ENCODE measurements at places on chromosomes 12 and 14.
A peak's percentile ranks its signal among the peaks of the same experiment; 100 is the strongest.

GRCh38 chr14:99432485-99432884 is 48.2 kb downstream of the SETD3 start:
- no peak for DNase-seq

GRCh38 chr14:30623412-30624131 is 1.5 kb downstream of the SCFD1 start:
- DNase-seq, result no peak

DNA sequence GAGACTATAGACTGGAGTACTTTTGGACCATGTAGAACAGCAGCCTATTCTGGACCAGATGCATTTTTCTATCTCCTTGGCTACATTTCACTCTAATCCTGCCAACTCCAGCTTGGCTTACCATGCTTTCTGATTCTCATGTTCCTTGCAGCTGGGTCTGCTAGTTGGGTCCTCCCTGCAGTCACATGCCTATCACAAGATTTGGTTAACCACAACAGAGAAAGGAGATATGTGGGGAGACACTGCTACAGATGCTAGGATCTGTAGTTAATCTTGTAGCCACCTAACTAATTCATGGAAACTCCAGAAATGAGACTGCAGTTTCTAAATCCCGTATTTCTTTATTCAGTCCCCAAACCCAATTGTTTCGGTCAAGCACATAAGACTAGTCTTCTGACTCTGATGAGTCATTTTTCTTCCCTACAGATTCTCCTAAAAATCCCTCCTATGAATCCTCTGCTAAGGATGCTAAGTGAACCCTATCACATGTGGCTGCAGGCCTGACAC is 410.6 kb downstream of the DAD1 start:
- DNase-seq, result no peak

- DNase-seq, result no peak
Measured at GRCh38 chr14:59776468-59776867, 94.1 kb downstream of the RTN1 start.

DNA sequence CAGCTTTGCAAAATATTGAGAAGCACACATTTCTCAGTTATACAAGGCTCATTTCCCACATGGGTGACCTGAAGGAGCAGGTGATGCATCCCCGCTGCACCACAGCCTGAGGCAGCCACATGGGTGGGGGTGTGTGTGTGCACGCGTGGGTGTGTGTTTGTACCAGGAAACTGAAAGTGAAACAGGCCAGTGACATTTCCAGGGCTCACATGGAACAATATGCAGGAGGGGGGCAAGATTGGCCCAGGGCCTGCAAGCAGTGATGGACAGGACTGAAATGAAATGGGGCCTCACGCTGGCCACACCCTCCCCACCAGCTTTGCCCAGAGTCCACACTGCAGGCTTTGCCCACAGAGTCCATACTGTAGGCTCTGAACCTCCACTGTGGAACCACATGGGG is 154.2 kb upstream of the PARP11 start:
- no peak for DNase-seq

DNA sequence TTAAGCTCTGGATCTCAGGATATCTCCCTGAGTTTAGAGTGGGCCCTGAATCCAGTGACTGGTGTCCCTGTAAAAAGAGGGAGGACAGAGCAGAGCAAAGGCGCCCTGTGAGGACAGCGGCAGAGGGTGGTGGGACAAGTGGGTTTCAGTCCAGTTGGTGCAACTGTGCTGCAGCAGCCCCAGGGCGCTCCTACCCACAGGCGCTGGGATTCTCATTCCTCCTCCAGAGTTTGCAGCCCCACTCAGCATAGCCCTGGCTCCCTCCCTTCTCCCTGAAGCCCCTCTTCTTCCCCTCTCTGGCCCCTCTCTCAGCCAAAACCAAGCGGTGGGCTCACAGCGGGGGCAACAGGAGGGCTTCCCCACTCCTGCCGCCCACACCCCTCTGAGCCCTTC is 1.6 kb downstream of the TMEM179 start:
- DNase-seq, result no peak

- no peak for DNase-seq
Measured at GRCh38 chr12:97292588-97292987, 170.0 kb upstream of the RMST start.

- no peak for DNase-seq
Measured at GRCh38 chr12:102484017-102484416, 3.7 kb upstream of the IGF1 start.

- no peak for DNase-seq
Measured at GRCh38 chr12:1797011-1797901, 23.1 kb upstream of the LRTM2 start.

DNA sequence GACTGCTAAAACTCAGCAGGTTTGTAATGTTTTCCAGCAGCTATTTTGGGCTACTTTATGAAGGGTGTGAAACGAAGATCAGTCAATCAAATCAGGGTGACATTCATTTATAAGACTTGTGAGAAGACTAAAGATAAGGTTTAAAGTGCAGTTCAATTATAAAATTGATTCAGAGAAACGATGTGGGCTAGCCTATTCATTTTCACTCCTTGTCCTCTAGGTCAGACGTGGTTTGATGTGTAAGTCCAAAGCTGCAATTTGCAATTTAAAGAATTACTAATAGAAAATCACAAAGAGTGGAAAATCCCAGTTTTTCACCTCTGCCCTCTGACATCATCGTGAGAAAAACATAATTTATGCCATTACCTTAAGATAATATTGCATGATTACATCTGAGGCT is 243.5 kb upstream of the NOVA1 start:
- peak; percentile 53 for DNase-seq

Data from fibroblast of pulmonary artery (primary cell).